ENCODE measurements at places on chromosomes 7 and 10. TPM values are rescaled to one million over a fixed set of nuclear protein-coding genes. Genes with fewer than 3 reads are reported as not detected.

Gene UROS
- 48.2 TPM for total RNA-seq

Gene CWF19L1
- 42.1 TPM for total RNA-seq

Gene PVRIG
- total RNA-seq: not detected

- DNase-seq: no peak
- H3K4me3 ChIP-seq: no peak overlapping the region
- H3K36me3 ChIP-seq: peaks cover 38% of the 10 kb centered on the region
- peaks cover 13% of the 10 kb centered on the region for H3K4me1 ChIP-seq
- no peak overlapping the region for H3K27ac ChIP-seq
- no peaks in the 10 kb centered on the region for H3K27me3 ChIP-seq
These were observed 90.9 kb downstream of the SH3PXD2A start for GRCh38 chr10:103764296-103765088.

GRCh38 chr7:142356166-142356565 lies 98.3 kb upstream of the PRSS58 start:
- no peak for DNase-seq
- H3K4me1 ChIP-seq: no peaks in the 10 kb centered on the region
- H3K36me3 ChIP-seq: no peaks in the 10 kb centered on the region
- no peak overlapping the region for H3K27ac ChIP-seq

DNA sequence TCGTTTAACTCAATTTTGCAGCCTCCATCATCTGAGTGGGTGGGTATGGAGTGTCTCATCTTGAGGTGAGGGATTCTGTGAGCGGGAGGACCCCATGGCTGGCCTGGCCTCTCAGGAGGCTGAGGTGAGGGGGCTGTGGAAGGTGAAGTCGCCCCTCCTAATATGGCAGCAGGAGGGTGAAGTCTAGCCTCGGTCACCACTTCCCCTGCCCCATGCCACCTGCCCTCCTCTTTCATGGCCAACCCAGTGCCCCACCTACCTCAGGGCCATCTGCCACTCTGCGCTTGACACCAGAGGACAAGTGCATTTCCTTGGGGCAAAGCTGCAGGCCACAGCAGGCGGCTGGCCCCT lies 8.7 kb downstream of the RASGEF1A start:
- peaks cover 10% of the 10 kb centered on the region for H3K27me3 ChIP-seq
- no peak for DNase-seq
- H3K27ac ChIP-seq: no peak overlapping the region
- no peak overlapping the region for H3K4me3 ChIP-seq

GRCh38 chr10:119246862-119247549 lies 39.6 kb downstream of the GRK5 start:
- no peak for DNase-seq
- H3K27ac ChIP-seq: no peak overlapping the region
- no peak overlapping the region for H3K4me3 ChIP-seq
- H3K36me3 ChIP-seq: no peaks in the 10 kb centered on the region

DNA sequence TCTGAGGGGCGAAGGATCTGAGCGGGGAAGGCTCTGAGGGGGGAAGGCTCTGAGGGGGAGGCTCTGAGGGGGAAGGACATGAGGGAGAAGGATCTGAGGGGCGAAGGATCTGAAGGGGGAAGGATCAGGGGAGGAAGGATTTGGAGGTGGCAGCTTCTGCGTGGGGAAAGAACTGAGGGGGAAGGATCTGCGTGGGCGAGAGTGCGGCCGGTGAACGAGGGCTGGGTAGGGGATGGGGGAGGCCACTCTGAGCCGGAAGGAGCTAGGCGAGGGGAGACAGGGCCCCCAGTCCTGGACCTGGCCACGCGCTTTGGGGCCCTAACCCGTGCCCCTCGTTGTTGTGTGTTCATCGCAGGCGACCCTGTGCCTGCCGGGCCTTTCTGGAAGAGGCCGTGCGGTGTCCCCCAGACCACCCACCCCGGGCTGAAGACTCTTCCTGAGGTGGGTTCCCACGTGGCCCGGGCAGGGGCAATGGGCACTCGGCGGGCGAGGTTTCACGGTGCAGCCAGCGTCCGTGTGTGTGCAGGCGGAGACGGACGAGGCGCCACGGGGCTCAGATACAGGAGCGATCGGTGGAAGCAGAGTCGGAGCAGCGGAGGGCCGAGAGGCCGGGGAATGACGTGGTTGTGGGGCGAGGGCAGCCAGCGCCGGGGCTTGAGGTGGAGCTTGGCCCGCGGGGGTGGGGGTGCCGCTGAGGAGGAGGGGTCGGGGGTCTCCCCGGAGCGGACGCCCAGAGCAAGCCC lies 2.0 kb downstream of the CALY start:
- H3K4me3 ChIP-seq: peak overlapping the region; percentile 19
- no peak overlapping the region for H3K27ac ChIP-seq
- no peak for DNase-seq
- H3K36me3 ChIP-seq: no peaks in the 10 kb centered on the region

DNA sequence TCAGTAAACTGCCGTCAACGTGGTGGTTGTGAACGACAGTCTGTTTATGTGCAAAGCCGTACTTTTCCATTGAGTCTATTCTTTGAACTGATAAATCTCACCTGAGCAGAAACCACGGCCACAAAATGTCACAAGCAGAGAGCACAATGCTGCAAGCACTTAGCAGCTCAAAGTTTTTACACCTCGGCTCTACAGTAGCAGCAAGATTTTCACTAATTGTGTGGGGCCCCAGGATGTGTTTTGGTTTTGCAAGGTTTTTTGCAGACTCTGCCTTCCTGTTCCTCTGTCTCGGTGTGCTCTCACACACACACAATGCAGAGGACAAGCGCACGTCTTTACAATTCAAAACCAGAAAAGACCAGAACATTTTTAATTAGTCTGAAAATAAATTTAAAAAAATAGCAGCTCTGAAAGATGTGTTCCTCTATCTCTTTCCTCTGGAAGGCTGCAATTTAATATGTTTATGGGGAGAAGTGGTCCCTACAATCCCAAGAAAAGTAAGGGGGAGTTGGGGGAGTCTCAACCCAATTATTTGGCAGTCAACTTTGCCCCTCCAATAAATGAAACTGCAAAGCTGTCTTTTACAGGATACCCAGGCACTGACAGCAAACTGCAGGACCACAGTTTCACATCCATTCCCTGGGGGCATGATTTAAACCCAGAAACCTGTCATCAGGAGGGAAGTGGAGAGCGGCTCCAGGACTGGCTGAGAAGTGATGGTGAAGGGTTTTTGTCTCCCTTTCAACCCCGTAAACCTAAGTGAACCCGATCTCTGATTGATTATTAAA lies 73.8 kb upstream of the SFMBT2 start:
- DNase-seq: no peak
- H3K4me3 ChIP-seq: no peak overlapping the region
- peaks cover 8% of the 10 kb centered on the region for H3K4me1 ChIP-seq

- H3K36me3 ChIP-seq: no peaks in the 10 kb centered on the region
- H3K27ac ChIP-seq: no peak overlapping the region
- no peak for DNase-seq
These were observed 8.5 kb upstream of the UNCX start for GRCh38 chr7:1224086-1224716.

- H3K36me3 ChIP-seq: no peaks in the 10 kb centered on the region
- H3K4me1 ChIP-seq: peaks cover 12% of the 10 kb centered on the region
- no peak overlapping the region for H3K4me3 ChIP-seq
- no peaks in the 10 kb centered on the region for H3K27me3 ChIP-seq
These were observed 23.7 kb downstream of the RTKN2 start for GRCh38 chr10:62244785-62245467.

DNA sequence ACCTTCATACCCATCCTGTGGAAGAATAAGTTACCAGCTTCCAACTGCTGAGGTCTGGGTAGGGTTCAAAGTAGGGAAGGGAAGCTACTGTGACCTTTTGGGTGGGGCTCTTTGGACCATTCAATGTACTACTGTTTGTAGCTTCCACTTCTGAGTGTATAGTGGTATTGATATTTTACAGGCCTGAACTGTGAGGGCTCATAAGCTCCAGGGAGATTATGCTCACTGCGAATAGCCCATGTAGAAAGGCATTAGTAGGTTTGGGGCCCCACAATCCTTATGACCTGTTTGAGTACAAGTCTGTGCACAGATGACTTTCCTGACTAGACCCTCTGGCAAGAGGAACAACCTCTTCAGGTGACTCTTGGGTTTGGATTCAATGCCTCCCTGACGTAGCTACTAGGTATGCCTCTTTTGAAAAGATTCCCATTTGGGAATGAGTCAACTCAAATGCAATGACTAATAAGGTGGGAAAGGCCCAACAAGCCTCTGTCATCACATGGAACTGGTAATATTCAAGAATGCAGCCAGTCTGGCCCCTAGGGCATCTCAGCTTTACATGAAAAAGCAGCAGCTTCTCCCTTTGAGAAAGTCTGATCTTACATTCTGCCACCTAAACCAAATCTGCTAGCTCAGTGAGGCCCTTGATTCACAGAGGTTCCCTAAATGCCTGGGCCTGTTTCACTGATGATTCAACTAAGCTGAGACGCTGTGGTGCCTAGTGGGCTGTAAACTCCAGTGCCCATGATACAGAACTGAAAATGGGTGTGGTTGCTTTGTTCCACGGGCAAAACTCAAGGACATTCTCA lies 79.8 kb downstream of the ABI1 start:
- no peaks in the 10 kb centered on the region for H3K27me3 ChIP-seq
- DNase-seq: no peak
- no peak overlapping the region for H3K4me3 ChIP-seq
- no peak overlapping the region for H3K27ac ChIP-seq

DNA sequence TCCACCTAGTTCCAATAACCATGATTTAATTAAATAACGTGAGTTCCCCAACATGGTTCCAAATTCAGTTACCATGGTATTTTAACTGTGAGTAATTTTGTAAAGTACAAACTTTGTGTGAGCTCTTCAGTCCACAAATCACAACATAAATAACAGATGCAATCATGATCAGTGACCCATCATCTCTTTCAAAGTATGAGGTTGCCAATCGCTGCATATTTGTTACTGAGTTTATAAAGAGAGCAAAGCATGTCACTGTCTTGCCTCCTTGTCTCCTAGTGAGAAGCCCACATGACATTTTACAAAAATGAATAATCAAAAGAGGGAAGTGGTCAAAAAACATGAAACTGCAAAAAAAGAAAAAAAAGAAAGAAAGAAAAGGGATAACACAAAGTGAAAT lies 69.1 kb upstream of the PDSS1 start:
- H3K4me3 ChIP-seq: no peak overlapping the region
- no peaks in the 10 kb centered on the region for H3K36me3 ChIP-seq
- H3K27me3 ChIP-seq: no peaks in the 10 kb centered on the region
- DNase-seq: no peak
- H3K4me1 ChIP-seq: no peaks in the 10 kb centered on the region
